ENCODE measurements at places on chromosomes 1 and 21.

- no peak for DNase-seq
Measured at GRCh38 chr1:232980355-232980978, 30.1 kb downstream of the NTPCR start.

DNA sequence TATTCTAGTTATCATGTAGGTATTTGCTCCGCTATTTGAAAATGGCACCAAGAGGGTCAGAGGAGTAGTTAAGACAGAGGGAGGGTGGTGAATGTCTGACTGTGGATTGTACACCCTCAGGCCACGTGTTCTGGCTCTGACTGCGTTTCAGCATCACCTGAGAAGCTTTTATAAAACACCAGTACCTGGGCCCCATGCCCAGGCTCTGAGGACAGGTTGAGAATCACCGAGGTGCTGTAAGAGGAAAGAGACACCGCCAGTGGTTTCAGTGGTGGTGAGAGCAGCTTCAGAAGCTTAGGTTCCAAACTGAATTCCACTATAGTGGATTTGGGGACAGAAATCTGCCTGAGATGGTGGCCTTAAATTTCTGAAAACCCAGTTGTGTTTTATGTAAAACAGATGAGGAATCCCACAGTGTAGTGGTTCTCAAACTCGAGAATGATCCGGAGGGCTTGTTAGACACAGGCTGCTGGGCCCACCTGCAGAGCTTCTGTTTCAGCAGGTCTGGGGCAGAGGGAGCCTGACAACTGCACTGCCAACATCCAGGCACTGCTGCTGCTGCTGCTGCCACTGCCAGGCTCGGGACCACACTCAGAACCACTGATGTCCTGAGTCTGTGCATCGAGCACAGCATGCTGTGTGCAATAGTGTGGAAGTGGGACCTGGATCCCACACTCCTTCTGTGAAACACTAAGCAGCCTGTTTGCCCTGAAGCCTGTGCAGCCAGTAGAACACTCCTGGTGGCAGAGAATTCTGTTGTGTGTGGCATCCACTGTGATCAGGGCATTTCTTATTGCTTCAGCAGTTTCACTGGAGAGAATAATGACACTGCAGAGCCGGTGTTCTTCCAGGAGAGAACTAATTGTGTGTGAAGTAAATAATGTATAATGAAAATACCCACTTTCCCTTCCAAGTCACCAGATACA is 98.7 kb downstream of the SUSD4 start:
- no peak for DNase-seq

- DNase-seq = no peak
Measured at GRCh38 chr1:157085421-157085820, 14.2 kb downstream of the ETV3L start.

DNA sequence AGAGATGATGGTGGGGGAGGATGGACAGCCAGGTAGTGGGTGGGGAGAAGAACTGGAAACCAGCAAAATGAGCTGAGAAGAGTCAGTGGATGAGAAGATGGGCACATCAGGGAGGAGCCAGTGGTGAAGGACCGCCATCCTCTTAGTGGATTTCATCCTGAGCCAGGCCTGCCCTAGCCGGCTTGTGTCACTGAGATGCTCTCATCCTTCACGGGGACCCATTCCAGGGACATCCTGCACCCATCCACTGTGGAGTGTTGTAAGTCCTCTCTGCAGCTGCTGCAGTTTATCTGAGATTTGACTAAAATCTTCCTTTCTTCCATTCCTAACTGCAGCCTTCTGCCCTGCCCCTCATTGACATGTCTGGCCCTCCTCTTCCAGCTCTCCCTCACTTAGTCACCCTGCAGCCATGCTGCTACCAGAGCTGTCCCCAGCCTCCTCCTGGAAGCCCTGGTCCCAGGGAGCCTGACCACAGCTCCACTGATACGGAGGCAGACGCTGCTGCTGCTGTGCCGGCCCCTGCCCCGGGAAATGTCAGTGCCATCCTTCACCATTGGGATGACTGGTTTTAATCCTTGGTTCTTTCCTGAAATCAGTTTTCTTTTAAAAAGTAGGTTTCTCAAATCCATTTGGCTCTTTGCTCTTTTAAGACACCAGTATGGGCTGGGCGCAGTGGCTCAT is 33.2 kb downstream of the STUM start:
- DNase-seq = no peak

GRCh38 chr21:42555756-42556438 is 42.2 kb downstream of the SLC37A1 start:
- no peak for DNase-seq

GRCh38 chr1:110555807-110556470 is 37.0 kb upstream of the KCNA10 start:
- peak; percentile 1 for DNase-seq

GRCh38 chr1:199084293-199084692 is 445.5 kb downstream of the PTPRC start:
- DNase-seq = no peak

DNA sequence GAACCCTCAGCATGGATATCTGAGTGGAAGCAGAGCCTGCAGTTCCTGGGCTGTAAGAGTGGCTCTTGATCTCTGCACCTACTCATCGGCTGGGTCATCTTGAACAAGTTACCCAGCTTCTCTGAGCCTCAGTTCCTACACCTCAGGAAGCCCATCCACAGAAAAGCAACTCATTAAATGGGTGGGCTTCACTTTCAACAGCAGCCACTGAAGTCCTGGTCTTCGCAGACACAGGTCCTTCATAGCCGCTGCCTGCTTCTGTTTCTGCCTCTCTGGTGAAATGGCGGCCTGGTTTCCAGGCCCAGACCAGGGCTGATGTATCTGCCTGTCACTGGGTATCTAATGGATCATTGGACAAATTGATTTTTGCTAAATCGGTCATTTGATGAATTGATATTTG is 571.4 kb downstream of the PTPRU start:
- DNase-seq = no peak

DNA sequence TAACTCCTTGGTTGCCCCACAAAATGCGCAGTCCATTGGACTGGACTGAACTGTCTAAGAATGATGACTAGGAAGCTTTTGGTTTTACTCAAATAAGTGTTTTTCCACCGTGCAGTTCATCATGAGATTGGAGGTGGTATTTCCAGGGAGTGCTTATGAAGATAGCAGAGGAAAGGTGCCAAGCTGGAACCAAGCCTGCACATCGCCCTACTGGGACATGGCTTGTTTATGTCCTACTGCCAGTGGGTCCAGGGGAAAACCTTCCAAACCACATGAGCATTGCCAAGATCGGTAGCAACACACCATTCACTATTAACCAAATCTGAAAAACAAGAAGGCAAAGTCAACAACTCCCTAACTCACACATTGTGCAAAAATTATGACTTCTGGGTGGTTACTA is 54.7 kb upstream of the DSCAM start:
- no peak for DNase-seq

GRCh38 chr1:28035420-28035819 is 53.0 kb downstream of the EYA3 start:
- no peak for DNase-seq

DNA sequence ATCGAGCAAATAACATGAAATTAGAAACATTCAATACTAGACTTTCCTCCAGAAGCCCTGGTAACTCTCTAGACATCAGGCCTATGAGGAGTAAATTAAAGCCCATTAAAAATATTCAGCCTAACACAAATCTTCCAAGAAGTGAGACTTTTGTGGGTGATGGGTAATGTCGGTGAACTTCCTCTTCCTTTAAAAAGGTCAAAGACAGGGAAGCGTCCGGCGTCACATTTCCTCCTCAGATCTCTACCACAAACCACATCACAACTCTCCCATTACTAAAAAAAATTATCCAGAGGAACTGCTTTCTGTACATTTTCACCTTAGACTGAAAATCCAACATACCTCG is 1.4 kb downstream of the EIF4G3 start:
- DNase-seq = no peak

GRCh38 chr1:54121482-54122134 is 31.2 kb downstream of the CDCP2 start:
- DNase-seq = peak; percentile 15

DNA sequence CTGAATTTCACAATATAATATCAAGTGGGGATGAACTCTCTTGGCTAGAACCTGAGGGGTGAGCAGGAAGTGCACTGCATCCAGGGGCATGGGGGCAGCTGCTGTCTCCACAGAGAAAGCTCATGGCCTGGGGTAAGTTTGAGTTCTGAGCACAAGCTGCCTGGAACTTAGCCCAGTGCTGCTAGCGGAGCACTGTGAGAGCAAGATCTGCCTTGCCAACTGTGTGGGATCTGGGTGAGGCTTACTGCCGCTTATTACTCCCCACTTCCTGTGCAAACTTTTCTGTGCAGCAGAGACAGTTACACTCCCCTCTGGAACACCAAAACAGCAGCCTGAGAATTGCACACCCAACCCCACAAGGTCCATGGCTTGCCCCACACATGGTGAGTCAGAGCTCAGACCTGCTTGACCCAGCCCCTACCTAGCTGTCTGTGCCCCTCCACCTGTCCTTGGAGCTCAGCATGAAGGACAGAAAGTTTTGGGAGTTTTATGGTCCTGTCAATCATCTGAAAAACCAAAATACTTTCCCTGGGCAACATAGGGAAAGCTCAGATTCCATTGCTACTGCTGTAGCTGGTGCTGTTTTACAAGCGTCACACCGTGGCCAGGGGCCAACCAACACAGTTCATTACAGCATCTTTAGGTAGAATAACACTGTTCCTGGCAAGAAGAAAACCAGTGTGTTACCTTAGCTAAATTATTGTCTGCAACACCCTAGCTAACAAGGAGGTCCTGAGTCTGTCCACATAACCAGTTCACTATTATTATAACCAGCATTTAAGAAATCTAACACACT is 762.1 kb upstream of the NEGR1 start:
- no peak for DNase-seq

- DNase-seq = no peak
Measured at GRCh38 chr1:83761167-83762038, 237.5 kb downstream of the TTLL7 start.

GRCh38 chr1:55472784-55473183 is 257.6 kb upstream of the USP24 start:
- no peak for DNase-seq

All from NCI-H1105 treated with DMSO at 0.1 percent for 48 hours (cell line).